Type B pancreatic cell (in vitro differentiated cells): ENCODE measurements at places on chromosomes 11 and 22. TPM values are rescaled to one million over a fixed set of nuclear protein-coding genes. Genes with fewer than 3 reads are reported as not detected.

Gene OR52A1
- total RNA-seq, result not detected in 2 replicates

Gene PLAAT2
- 6.0 and 7.8 TPM in 2 replicates for total RNA-seq

Gene MED17
- total RNA-seq, result 49.8 and 53.3 TPM in 2 replicates

Gene STK33
- 2.8 and 20.3 TPM in 2 replicates for total RNA-seq

Gene UPK2
- 26.8 and 30.1 TPM in 2 replicates for total RNA-seq

Gene TRIM66
- total RNA-seq, result 5.9 and 8.5 TPM in 2 replicates

DNA sequence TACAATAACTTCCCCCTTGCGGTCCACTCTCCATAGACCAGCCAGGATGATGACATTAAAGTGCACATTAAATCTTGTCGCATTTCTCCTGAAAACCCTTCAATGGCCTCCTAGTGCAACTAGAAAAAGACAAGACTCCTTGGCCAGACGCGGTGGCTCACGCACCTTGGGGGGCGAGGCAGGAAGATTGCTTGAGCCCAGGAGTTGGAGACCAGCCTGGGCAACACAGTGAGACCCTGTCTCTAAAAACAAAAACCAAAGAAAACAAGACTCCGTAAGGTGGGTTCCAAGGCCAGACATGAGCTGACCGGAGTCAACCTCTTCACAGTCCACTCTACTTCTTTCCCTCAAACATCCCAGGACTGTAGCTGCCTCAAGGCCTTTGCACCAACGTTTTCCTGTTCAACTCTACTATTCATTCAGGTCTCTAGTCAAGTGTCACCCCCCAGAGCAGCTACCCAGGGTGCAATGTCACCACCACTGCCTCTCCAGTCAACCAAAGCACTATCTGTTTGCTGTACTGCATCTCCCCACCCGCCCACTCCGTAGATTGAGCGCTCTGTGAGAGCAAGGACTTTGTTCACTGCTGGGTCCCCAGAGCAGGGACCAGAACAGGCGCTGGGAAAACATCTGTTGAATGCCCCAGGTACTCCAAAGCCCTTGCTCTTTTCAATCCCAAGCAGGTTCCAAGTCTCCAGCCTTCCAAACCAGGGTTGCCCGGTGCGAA is 739 bp downstream of the ZMAT5 start:
- peak overlapping the region; percentile 96 for H3K27ac ChIP-seq
- H3K36me3 ChIP-seq, result peaks cover 19% of the 10 kb centered on the region
- H3K27me3 ChIP-seq, result no peaks in the 10 kb centered on the region
- H3K4me1 ChIP-seq, result peaks cover 14% of the 10 kb centered on the region

DNA sequence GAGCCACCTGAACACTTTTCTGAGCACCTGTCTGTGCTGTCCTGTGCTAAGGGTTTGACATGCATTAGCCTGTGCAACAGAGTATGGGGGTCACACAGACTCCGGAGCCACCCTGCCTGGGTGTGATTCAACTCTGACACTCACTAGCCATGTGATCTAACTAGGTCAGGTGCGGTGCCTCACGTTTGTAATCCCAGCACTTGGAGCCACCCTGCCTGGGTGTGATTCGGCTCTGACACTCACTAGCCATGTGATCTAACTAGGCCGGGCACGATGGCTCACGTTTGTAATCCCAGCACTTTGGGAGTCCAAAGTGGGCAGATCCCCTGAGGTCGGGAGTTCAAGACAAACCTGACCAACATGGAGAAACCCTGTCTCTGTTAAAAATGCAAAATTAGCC is 11.4 kb downstream of the UBE2L6 start:
- DNase-seq, result no peak
- H3K4me1 ChIP-seq, result no peaks in the 10 kb centered on the region
- no peak overlapping the region for H3K27ac ChIP-seq
- peaks cover 17% of the 10 kb centered on the region for H3K36me3 ChIP-seq
- H3K4me3 ChIP-seq, result no peak overlapping the region

- peaks cover 53% of the 10 kb centered on the region for H3K27me3 ChIP-seq
- H3K27ac ChIP-seq, result no peak overlapping the region
- H3K4me1 ChIP-seq, result no peaks in the 10 kb centered on the region
- no peaks in the 10 kb centered on the region for H3K36me3 ChIP-seq
These were observed 49.3 kb downstream of the WT1 start for GRCh38 chr11:32385998-32386397.

GRCh38 chr22:30226192-30226832 is 20.2 kb downstream of the LIF start:
- peaks cover 9% of the 10 kb centered on the region for H3K27me3 ChIP-seq
- no peak overlapping the region for H3K27ac ChIP-seq
- no peaks in the 10 kb centered on the region for H3K36me3 ChIP-seq
- no peak overlapping the region for H3K4me3 ChIP-seq

DNA sequence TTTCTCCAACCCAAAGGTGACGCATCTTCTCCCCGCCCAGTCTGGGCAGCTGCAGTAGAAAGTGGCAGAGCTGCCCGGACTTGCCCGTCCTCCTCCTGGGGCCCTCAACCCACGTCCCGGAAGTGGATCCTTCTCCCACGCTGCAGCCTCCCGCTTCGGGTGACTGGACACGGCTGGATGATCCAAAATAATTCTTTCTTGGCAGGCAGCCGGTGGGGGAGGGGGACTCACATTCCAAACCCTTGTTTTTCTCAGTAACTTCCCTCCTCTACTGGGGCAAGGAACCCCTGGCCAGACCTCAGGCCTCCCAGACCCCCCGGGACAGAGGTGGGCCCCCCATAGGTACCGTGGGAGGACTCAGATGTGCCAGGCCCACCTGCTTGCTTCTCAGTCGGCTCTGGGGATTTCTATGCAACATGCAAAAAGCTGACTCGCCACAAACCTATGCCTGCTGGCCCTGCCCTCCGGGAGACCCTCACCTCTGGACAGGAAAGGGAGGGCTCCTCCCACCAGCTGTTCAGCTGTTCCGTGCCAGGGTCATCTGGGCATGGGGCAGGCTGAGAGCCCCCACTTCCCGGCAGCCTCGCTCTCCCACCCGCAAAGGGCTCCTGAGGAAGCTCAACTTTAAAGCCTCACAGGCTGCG is 1.4 kb downstream of the PLXNB2 start:
- no peaks in the 10 kb centered on the region for H3K27me3 ChIP-seq
- peak overlapping the region; percentile 98 for H3K27ac ChIP-seq
- DNase-seq, result no peak
- peaks cover 4% of the 10 kb centered on the region for H3K36me3 ChIP-seq
- H3K4me1 ChIP-seq, result peaks cover 24% of the 10 kb centered on the region

DNA sequence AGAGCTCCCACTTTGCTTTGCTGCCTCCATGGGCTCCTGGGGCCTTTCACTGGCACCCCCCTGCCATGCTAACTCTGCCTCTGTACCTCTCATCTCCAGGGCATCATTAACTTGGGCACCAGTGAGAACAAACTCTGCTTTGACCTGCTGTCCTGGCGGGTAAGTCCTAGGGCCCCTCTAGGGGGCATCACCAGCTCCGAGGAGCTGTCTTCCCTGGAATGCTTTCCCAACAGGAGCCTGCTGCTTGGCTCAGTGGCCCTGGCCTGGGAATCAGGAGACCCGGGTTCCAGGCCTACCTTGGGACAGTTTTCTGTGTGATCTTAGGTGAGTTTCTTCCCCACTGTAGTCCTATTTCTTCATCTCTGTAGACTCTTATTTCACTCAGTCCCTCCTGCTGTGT is 5.1 kb downstream of the ACCS start:
- H3K27ac ChIP-seq, result no peak overlapping the region
- DNase-seq, result no peak
- no peaks in the 10 kb centered on the region for H3K4me1 ChIP-seq
- no peak overlapping the region for H3K4me3 ChIP-seq
- peaks cover 9% of the 10 kb centered on the region for H3K36me3 ChIP-seq

DNA sequence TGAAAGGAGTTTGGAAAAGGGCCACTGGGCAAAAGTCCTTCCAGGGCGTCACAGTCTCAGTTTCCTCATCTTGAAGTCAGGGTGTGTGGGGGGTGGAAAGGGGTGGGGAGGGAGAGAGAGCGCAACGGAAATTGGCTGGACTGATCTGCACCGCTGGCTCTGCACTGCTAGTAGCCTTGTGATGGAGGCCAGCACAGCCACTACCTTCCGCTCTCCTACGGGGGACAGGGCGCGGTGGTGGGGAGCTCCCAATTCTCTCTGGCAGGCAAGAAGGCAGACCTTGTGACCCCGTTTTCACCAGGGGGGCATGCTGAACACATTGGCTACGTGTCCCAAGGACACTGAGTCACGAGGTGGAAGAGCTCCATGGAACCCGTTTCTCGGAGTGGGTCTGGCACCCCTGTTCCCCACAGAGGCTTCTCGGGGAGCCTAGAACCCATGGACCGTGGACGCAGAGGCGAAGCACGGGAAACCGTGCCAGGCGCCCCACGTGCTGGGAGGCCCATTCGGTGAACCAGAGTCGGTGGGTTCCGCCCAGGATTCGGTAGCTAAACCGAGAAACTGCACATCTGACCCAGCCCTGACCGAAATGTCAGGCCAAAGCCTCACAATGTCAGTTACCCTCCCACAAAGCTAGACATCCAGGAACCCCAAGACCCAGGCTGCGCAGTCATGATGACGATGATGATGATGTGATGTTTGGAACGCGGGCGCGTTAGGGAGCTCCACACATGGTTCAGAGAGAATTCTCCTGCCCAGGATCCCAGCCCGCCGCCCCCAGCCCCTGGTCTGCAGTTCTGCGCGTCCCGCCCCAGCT is 28.3 kb upstream of the WNT11 start:
- H3K27me3 ChIP-seq, result peaks cover 12% of the 10 kb centered on the region
- H3K27ac ChIP-seq, result peak overlapping the region; percentile 98
- no peak for DNase-seq
- peak overlapping the region; percentile 99 for H3K4me3 ChIP-seq
- H3K4me1 ChIP-seq, result peaks cover 23% of the 10 kb centered on the region
- H3K36me3 ChIP-seq, result peaks cover 6% of the 10 kb centered on the region

DNA sequence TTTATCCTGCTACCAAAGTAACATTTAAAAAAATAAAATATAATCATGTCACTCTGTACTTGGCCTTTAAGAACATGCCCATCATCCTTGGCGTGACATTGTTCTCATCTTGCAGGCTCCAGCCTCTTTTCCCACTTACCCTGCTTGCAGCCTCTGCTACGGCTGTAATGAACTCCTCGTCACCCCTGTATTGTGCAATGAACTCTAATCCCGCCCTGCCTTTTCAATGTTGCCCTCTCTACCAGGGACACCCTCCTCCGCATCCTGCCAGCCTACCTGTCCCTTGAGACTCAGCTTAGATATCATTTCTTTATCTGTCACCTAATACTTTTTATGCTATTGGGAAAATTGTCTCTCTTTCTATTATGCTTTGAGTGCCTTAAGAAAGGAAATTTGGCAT is 12.6 kb upstream of the MMP20 start:
- H3K4me1 ChIP-seq, result peaks cover 17% of the 10 kb centered on the region
- peaks cover 3% of the 10 kb centered on the region for H3K27me3 ChIP-seq
- no peak overlapping the region for H3K4me3 ChIP-seq
- DNase-seq, result no peak
- no peak overlapping the region for H3K27ac ChIP-seq

DNA sequence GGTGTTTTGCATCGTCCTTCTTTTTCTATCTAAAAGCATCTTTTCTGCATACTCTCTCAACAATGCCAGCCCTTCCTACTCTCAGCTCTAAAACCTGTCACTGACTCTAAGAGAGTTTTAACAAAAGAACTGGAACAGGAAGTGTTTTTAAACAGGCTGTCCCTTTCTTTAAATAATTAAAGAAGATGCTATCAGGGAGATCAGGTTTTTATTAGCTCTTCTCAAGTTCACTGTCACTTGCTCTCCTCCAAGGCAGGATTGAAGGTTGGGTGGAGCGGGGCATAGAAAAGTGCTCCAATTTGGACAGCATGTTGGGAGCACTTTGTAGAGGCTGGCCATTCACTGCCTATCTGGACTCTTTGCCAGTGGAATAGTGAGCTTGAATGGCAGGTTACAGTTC is 56.4 kb upstream of the BARX2 start:
- H3K4me1 ChIP-seq, result peaks cover 53% of the 10 kb centered on the region
- peak; percentile 27 for DNase-seq
- peak overlapping the region; percentile 70 for H3K27ac ChIP-seq

- H3K4me1 ChIP-seq, result peaks cover 13% of the 10 kb centered on the region
- H3K36me3 ChIP-seq, result peaks cover 14% of the 10 kb centered on the region
- H3K27me3 ChIP-seq, result no peaks in the 10 kb centered on the region
- peak; percentile 57 for DNase-seq
These were observed 7.5 kb downstream of the ZNF74 start for GRCh38 chr22:20401376-20402014.

GRCh38 chr22:39240831-39241793 is 3.7 kb downstream of the PDGFB start:
- H3K36me3 ChIP-seq, result no peaks in the 10 kb centered on the region
- no peak for DNase-seq
- H3K4me3 ChIP-seq, result peak overlapping the region; percentile 94
- H3K4me1 ChIP-seq, result peaks cover 44% of the 10 kb centered on the region
- peaks cover 43% of the 10 kb centered on the region for H3K27me3 ChIP-seq

DNA sequence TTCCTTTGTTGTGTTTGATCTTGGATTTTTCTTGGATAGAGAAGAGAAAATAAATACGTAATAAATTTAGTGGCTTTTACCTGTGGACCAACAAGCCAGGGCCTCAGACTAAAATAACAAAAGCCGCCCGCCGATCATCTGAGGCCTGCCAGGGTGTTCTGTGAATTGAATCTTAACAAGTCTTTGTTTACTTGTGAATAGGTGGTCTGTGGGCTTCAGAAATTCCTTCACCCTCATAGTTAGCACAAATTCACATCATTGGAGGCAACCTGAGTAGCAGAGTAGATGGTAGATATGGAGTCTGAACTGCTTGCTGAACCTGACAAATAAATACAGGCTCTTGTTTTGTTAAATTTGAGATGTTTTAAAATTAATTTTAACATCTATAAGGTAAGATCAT is 176.3 kb upstream of the MTNR1B start:
- no peak overlapping the region for H3K4me3 ChIP-seq
- H3K27ac ChIP-seq, result no peak overlapping the region
- peaks cover 6% of the 10 kb centered on the region for H3K4me1 ChIP-seq
- peaks cover 35% of the 10 kb centered on the region for H3K36me3 ChIP-seq

- H3K4me3 ChIP-seq, result no peak overlapping the region
- no peaks in the 10 kb centered on the region for H3K27me3 ChIP-seq
- DNase-seq, result no peak
- peaks cover 76% of the 10 kb centered on the region for H3K36me3 ChIP-seq
- H3K4me1 ChIP-seq, result peaks cover 26% of the 10 kb centered on the region
- peak overlapping the region; percentile 53 for H3K27ac ChIP-seq
These were observed 5.9 kb downstream of the SF1 start for GRCh38 chr11:64772303-64773018.

GRCh38 chr11:97414801-97415200 is 1025.0 kb downstream of the JRKL start:
- H3K36me3 ChIP-seq, result no peaks in the 10 kb centered on the region
- no peak overlapping the region for H3K27ac ChIP-seq
- no peaks in the 10 kb centered on the region for H3K27me3 ChIP-seq
- DNase-seq, result no peak
- no peak overlapping the region for H3K4me3 ChIP-seq

GRCh38 chr11:65855927-65856363 is 2.0 kb downstream of the CFL1 start:
- H3K27ac ChIP-seq, result peak overlapping the region; percentile 84
- H3K4me3 ChIP-seq, result peak overlapping the region; percentile 93
- peaks cover 20% of the 10 kb centered on the region for H3K4me1 ChIP-seq
- peaks cover 3% of the 10 kb centered on the region for H3K27me3 ChIP-seq
- H3K36me3 ChIP-seq, result peaks cover 38% of the 10 kb centered on the region
